ENCODE measurements at places on chromosomes 6 and 20.
A peak's percentile ranks its signal among the peaks of the same experiment; 100 is the strongest.

DNA sequence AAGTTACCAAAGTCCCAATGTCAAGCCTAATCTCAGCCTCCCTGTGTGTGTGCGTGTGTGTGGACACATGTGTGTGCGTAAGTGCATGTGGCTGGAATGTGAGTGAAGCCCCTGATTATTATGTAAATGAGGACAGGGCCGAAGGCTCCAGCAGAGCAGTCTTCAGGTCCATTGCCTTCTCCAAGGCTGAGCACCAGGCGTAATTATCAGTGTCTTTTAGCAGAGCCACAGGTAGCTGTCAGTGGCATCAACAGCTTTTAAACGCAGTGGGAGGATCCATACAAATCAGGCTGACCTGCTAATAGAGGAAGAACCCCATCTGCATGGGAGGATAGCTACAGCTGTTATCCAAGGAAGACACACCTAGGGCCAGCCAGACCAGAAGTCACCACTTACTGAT is 324.3 kb upstream of the MOCS1 start:
- no peak for DNase-seq

GRCh38 chr6:44704240-44705150 is 317.0 kb downstream of the CDC5L start:
- DNase-seq: no peak

- no peak for DNase-seq
Observed at GRCh38 chr6:145733810-145734209, 1.5 kb downstream of the EPM2A start.

DNA sequence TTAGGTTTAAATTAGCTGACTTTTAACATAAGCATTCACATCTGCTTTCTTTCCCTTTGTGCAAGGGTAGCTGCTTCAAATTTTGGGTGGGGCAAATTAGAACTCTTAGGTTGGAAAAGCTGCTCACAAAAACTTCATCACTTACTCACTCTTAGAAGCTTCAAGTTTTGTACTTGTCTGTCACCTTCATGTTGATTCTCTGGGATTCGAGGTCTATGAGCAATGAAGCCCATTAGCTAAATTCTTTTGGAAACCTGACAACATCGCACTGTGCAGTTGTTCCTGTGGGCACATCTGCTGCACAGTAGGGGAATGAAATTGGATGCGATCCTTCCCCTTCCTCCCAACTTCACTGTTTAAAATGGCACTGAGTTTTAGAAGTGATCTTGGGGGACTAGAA is 156.1 kb downstream of the UBE3D start:
- no peak for DNase-seq

- no peak for DNase-seq
Observed at GRCh38 chr6:18260448-18261106, 3.8 kb downstream of the DEK start.

DNA sequence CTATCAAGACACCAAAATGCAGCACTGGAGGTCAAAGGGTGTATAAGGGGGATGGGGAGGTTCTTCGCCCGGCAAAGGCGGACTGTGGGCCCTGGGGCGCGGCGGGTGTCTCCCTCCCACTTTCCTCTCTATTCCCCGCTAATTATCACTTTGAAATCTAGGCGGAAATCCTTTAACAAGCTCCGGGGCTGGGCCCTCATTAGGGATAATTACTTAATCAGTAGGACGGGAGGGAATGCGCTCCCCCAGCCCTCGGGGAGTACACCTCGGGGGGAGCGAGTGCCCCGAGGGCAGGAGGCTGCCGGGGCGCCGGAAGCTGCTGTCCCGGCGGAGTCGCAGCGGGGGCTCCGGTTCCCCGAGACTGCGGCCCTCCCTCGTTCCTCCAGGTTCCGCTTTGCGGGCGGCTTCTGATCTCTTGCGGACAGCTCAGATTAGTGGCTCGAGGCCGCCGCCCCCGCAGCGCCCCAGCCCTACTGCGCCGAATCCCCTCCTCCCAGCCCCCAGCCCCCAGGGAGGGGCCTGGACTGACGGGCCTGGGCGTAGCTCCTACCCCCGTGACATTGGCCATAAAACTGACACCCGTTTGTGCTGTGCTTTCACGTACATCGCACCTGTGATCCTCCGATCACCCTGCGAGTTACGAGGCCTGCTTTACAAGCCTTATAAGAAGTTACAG is 14.7 kb downstream of the MUCL3 start:
- DNase-seq: peak; percentile 34

GRCh38 chr6:125057392-125058246 is 95.4 kb downstream of the RNF217 start:
- no peak for DNase-seq

DNA sequence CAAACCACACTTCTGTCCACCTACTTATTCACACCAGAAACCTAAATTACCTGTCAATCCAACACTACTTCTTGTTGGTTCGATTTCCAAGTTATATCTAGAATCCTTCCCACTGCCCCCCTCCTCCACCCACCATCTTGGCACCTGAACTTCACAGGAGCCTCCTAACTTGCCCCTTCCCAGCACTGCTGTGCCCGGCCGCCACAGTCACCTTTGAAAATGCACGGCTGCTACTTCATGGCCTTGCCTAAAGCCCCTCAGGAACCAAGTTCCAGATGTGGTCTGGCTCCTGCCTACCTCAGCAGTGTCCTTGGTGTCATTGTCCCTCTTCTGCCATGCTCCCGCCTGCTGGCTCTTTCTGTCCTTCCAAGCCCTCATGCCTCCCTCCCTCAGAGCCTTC is 31.2 kb downstream of the PKIG start:
- no peak for DNase-seq

DNA sequence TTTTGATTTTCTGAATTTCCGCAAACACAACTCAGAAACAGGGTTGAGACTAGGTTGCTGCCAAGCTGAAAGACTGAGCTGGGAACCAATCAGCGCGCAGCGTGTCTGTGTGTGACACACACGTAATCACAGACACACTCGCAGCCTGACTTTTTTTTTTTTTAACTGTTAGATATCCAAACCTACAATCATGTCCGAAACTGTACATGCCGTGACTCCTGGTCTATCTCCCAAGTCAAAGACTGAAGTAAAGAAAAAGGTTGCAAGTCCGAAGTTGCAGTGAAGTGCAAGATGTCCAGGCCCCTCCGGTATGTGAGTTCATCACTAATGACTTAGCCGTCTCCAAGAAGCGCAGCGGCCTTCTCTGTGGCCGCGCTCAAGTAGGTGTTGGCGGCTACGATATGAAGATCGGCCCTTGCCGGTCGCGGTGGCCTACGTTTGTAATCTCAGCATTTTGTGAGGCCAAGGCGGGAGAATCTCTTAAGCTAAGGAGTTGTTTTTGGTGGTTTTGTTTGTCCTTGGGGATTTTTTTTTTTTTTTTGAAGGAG is 108.2 kb downstream of the HFE start:
- peak; percentile 54 for DNase-seq

GRCh38 chr6:16179970-16180431 is 51.1 kb downstream of the MYLIP start:
- no peak for DNase-seq

GRCh38 chr6:105561486-105561885 is 158.6 kb upstream of the PREP start:
- DNase-seq: no peak

- DNase-seq: no peak
Observed at GRCh38 chr6:3960754-3961361, 111.7 kb downstream of the FAM50B start.

DNA sequence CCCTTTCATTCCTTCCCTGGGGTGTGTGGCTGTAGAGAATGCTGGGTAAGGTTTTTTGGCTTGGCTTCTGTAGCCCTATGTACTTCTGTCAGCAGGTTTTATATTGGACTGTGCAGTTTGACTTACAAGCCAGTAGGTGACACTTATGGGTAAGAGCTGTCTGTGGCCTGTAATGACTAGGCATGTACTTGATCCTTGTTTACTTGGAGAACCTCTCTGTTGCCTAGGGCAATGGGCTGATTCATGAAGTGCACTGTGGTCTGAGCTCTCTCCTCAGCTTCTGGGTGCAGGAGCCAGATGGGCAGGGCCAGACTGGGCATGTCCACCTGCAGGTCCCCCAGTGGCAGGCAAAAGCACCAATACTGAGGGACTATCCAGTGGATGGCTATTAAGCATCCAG is 544.6 kb downstream of the ADGRB3 start:
- no peak for DNase-seq

DNA sequence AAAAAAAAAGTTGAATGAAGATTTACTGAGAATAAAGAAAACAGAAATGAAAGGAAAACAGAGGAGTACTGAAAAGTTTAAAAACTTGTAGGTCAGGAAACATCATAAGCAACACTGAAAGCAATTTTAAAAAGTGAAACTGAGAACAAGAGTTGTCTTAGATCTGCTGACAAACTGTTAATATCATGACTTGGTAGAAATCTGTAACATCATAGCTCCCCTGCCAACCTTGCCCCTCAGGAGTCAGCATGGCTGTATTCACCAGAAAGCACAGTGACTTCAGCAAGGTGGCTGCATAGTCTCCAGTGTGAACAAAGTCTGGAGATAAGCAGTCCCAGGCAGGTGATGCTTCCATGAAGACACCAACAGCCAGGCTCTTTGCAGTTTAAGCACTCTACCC is 5.3 kb downstream of the NAA20 start:
- DNase-seq: no peak

DNA sequence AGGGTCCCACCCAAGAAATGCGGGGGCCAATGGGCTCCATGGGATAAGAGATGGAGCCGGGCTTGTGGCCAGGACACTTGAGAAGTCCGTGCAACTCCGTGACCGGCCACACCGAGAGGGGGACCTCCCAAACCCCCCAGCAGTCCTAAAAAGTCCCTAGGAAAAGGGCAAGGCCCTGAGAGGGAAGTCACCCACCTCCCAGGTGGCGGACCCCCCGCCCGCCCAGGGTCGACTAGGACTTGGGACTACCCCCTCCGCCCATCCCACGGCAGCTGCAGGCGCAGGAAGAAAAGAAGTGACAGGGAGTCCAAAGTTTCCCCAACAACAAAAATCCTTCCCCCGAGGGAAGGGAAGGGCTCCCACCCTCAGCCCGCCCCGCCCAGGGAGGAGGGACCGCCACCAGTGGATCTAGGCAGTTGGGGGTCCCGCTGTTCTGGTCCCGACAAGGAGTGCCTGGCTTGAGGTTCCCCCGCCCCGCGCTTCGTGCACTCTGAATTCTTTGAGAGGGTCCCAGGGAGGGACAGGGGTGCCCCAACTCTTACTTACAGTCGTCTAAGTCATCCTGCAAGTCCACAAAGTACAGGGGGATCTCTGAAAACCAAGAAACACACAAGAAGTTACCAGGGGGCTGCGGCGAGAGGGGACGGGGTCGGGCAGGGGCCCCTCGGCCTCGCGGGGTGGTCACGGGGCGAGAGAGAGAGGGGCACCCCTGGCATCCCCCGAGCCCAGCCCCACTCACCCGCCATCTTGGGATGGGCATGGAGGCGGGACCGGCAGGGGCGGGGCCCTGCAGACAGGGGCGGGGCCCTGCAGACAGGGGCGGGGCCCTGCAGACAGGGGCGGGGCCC is 611 bp upstream of the RAB22A start:
- peak; percentile 45 for DNase-seq

DNA sequence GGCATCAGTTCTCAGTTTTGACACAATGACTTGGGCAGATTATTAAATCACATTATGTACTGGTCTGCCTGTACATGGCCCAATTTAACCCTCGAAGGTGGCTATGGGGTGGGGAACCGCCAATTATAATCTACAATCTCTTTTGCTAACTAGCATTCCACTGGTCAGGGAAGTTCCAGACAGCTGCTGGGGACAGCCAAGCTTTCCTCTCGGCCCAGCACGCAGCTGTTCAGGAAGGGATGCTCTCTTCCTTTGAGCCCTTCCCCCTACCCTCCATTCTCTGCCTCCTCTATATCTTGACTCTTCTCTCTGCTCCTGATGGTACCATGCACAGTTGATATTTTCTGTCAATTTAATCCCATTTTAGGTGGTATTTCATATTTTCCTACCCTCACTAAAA is 233.5 kb upstream of the AGPAT4 start:
- no peak for DNase-seq

DNA sequence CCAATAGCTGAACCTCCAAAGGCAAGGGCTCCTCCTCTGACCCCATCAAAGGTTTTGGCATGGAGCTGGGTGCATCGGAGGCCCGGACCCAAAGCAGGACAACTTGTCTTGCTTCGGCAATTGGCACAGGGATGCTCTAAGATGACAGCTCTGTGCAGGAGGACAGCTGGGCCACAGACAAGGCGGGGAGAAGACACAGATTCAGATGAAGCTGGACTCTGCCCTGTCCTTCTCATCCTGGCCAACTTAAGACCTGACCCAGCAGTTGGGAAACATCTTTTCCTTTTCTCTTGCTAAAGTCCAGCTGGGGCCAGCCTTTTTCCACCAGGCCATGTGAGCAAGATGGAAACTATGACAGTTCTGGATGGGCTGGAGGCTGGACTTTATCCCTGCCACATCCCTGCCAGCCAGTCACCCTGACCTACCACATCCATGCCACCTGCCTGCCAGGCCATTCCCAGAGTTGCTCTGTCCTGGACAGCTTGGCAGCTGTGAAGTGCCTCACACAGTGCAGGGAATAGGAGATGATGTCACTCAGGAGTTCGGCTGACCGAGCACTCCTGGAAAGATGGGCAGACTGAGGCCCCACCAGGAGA is 12.7 kb upstream of the PSMF1 start:
- DNase-seq: no peak
